ENCODE measurements at places on chromosomes 5 and 9.

- DNase-seq: no peak
These were observed 382.1 kb downstream of the CDH18 start for GRCh38 chr5:19605846-19606407.

GRCh38 chr9:3513265-3513818 is 12.5 kb downstream of the RFX3 start:
- DNase-seq: no peak

DNA sequence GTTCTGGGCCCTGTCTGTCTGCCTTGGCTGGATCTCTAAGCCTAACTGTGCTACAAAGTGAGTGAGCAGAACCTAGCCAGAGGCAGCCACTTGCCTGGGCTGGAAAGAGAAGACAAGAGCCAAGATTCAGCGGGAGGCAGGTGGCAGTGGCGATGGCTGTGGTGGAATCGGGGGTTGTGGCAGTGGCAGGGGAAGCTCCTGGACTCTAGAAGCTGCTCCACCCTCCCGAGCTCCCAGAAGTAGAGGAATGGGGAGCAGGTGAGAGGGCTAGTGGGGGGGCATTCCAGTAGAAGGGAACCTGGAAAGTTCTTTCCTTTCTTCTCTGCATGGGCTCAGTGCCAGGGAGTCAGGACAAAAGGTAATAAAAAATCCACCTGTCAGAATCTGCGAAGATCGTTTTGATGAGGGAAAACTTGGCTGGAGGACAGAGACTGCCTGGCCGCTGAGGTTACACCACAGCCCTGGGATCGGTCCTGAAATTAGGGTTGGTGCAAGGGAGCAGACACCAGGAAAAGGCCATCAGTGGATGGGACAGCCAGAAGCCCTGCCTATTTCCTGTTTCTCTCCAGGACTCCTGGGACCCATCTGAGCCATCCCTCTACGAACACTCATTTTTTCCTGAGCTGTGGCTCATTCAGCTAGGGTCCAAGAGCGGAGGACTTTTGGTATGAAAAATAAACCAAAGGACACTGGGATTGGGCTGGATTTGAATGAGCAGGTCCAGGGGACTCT is 1.6 kb downstream of the CRAT start:
- DNase-seq: no peak

- no peak for DNase-seq
These were observed 269.9 kb downstream of the CDK5RAP2 start for GRCh38 chr9:120310035-120310434.

DNA sequence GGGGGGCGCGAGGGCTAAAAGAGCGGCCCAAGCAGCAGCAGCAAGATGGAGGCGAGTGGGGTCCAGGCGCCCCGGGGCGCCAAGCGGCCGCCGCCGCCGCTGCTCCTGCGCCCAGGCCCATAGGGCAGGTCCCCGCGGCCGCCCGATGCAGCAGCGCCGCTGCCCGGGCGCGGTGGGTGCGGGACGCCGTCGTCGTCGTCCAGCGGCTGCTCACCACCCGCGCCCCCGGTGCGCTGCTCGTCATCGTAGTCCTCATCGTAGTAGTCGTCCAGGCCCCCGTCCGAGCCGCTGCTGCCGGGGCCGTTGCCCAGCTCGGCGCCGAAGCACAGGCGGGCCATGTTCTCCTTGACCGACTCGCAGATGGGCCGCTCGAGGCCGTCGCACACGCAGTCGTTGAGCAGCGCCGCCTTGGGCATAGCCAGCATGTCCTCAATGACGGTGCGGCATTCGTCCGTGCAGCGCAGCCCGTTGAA is 1.5 kb downstream of the GAS1 start:
- no peak for DNase-seq

DNA sequence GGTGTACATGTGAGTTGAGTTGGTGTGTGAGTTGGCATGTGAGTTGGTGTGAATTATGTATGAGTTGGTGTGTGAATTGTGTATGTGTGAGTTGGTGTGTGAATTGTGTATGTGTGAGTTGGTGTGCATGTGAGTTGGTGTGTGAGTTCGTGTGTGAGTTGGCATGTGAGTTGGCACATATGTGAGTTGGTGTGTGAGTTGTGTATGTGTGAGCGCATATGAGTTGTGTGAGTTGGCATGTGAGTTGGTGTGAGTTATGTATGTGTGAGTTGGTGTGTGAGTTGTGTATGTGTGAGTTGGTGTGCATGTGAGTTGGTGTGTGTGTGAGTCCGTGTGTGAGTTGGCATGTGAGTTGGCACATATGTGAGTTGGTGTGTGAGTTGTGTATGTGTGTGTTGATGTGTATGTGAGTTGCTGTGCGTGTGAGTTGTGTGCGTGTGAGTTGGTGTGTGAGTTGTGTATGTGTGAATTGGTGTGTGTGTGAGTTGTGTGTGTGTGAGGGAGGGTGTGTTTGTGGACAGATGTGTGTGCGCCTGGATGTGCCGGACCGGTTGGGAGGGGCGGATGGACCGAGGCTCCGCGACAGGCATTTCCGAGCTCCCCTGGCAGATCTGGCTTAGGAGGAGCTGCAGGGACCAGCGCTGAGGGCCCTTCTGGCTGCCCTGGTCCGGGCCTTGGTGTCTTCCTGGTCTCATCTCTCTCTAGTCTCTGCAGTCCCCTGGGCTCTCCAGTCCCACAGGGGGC is 162.5 kb upstream of the IER5L start:
- DNase-seq: no peak

DNA sequence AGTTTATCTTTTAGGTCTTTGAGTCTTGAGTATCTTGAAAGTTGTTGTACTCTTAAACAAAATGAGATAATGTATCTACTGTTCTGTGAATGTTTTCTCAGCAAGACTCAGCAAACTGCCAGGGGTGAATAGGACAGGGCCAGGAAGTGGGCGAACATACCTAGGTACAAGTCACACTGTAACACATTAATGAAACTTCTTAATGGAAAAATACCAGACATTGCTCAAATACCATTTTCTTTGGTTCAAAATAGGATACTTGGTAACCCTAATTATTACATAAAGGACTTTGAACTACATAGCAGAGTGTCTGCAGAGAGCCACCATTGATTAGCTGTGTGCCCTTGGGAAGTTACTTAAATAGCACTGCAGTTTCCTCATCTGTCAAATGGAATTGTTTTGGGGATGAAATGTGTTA is 197.5 kb downstream of the ARHGEF28 start:
- DNase-seq: no peak

GRCh38 chr5:7668161-7668560 is 182.8 kb downstream of the CFAP90 start:
- no peak for DNase-seq
